Activated effector memory CD4-positive, alpha-beta T cell treated with anti-CD3 and anti-CD28 coated beads, Interleukin-2, amount 50 U/mL, for 16 hours (primary cell): ENCODE measurements at places on chromosomes 2 and 18.

- DNase-seq, result peak; percentile 93
Measured at GRCh38 chr2:26503231-26503880, 25.4 kb upstream of the OTOF start.

- DNase-seq, result no peak
Measured at GRCh38 chr2:57407772-57408201, 638.8 kb upstream of the VRK2 start.

DNA sequence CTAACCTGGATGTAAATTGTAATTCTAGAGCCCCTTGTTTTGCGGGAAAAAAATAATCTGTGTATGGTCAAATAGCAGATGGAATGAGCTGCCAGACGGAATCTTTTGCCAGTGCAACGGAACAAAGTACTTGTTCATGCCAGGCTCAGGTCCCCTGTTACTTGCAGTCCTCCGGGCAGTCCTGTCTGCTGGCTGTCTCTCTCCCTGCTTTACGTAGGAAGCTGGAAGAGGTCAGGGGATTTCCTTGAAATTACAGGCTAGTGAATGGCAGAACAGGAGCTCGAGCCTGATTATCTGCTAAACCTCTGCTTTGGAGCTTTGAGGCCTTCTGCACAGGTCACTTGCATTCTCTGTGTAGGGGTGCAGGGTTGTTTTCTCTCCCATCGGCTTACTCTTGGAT lies 54.8 kb downstream of the LRRFIP1 start:
- no peak for DNase-seq

GRCh38 chr2:113200736-113201490 lies 27.1 kb downstream of the PSD4 start:
- DNase-seq, result peak; percentile 24

DNA sequence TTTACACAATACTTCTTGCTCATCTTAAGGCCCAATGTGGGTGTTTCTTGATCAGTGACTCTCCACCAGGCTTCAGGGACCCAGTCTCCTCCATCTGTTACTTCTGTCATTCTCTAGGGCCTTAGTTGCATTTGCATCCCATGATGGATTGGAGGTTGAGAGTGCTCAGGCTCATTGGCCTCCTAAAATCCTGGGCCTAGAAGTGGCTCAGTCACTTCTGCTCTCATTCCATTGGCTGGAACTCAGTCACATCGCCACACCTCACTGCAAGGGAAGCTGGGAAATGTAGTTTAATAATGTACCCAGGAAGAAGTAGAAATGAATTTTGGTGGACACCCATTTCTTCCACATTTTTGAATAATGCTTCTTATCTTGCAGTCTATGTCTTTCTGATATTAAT lies 223.5 kb downstream of the HRH4 start:
- DNase-seq, result no peak

DNA sequence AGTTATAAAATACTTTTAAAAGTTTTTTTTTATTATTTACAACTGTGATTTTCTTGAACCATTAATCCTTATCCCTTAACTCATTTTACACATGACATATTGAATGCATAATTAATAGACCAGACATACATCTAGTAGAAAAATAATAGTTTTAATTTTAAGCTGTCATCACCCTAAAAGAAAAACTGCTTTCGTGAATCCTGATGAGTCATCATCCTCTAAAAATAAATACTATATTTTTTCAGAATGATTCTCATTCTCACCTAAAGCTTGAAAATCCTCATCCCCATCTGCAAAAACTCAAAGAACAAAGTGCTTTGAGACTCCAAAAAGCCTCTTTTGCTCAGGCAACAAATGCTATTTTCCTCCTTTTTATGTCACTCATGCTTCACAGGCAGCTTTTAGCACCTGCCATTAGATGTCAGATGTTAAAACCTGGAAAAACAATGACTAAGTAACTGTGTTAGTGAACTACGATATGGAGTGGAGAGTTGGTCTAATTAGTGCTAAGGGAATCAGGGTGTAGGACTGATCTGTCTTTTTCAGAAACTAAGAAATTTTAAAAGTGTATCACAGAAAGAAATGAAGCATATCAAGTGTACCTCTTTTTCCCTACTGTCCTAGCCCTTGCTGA lies 297.6 kb downstream of the TMX3 start:
- no peak for DNase-seq

DNA sequence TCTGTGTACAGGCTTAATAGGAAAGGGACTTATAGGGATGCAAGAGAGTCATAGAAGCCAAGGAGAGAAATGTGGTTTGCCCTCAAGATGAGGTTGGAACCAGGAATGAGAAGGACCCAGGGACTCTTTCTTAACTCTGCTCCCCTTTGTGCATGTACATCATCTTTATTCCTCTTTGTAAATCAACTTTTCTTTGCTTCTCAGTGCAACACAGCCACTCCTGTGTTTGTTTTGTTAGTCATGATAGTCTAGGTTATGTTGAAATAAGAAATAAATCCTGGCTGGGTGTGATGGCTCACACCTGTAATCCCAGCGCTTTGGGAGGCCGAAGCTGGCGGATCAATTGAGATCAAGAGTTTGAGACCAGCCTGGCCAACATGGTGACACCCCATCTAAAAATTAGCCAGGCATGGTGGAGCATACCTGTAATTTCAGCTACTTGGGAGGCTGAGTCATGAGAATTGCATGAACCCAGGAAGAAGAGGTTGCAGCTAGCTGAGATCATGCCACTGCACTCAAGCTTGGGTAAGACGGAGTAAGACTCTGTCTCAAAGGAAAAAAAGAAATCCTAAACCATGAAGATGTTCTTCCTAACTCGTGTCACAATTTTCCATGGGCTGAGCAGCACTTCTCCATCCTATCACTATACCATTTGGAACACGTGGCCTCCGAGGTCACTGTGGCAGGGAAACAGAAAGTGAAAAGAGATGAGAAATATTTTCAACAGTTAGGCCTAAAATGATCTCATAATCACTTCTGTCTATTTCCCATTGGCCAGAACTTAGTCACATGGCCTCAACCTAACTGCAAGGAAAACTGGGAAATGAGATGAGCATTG lies 73.0 kb upstream of the TMEM17 start:
- DNase-seq, result no peak

GRCh38 chr2:78718024-78718423 lies 307.5 kb upstream of the REG3G start:
- no peak for DNase-seq

DNA sequence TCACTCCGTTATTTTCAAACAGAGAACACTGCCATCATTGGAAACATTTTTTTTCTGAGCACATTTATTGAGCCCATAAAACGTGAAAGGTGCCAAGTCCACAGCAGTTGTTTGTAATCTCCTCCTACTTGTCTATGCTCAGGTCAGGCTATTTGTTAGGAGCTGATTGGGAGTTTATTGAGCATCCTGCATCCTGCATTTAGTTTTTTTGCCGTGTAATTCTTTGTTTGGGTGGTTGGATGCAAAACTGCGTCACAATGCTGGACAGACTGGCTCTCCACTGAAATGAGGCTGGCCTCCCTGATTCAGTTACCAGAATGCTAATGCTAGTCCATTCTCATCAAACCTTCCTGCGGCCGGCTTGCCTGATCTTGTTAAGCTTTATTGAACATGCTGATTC lies 71.4 kb downstream of the RAPGEF4 start:
- DNase-seq, result no peak

GRCh38 chr2:198710562-198710961 lies 747.2 kb downstream of the SATB2 start:
- DNase-seq, result no peak

GRCh38 chr18:2657788-2658458 lies 2.4 kb downstream of the SMCHD1 start:
- DNase-seq, result no peak

GRCh38 chr2:113113807-113114206 lies 13.6 kb upstream of the IL1RN start:
- DNase-seq, result no peak

- DNase-seq, result no peak
Measured at GRCh38 chr2:231632559-231633142, 40.0 kb downstream of the TEX44 start.

- no peak for DNase-seq
Measured at GRCh38 chr2:156005531-156005930, 327.0 kb downstream of the NR4A2 start.

GRCh38 chr2:100921685-100922161 lies 80.4 kb upstream of the RPL31 start:
- DNase-seq, result no peak

- no peak for DNase-seq
Measured at GRCh38 chr2:97851172-97851571, 137.8 kb downstream of the ZAP70 start.

DNA sequence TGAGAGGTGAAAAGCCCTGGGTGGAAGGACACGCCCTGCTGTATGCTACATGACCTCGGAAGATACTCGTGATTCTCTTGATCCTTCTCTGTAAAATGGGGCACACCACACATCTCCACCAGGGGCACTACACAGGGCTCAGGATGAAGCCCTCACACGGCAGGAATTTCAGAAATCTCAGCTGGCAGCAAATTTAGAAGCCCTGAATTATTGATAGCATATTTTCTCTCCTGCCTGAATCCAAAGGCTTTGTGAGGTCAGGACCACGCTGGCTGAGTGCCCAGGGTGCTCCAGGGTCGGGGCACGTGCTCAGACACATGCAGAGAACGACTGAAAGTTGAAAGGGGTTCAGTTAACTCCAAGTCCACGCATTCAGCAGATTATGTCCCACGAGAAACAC lies 42.1 kb upstream of the GALR1 start:
- DNase-seq, result peak; percentile 84

GRCh38 chr2:236785611-236786057 lies 216.0 kb downstream of the ACKR3 start:
- no peak for DNase-seq

- DNase-seq, result no peak
Measured at GRCh38 chr2:237482485-237482884, 4.6 kb upstream of the MLPH start.

DNA sequence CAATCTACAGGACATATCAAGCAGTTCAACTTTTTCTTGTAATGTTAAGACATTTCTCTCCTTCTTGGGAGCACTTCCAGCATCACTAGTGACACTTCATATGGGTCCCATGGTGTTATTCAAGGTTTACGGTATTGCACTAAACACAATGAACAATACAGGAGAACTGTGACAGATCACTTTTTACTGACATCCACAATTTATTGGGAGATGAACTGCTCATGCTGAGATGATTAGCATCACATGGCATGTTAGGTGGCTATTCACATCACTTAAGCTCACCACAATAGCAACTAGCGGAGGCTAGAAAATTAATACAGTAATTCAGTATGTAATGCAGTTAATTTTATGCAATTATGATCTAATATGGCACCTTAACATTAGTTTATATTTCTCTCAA lies 264.4 kb downstream of the ERBB4 start:
- no peak for DNase-seq

DNA sequence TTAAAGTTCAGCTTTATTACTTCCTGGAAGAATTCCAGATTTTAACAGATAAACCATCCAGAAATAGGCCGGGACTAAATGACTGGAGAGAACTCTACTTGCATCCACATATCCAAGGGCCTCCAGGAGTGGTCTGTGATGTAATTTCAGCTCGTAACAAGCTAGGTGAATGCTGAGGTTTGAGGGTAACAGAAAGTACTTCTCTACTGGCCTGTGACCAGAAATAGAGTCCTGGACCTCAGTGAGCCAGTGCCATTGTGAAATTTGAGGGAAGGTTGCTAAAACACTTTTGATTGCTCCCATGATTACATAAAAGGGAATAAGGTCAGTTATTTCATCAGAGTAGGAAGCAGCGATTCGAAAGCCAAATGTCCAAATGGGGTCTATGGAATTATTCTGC lies 158.1 kb downstream of the DOCK10 start:
- DNase-seq, result no peak

- peak; percentile 38 for DNase-seq
Measured at GRCh38 chr2:8547284-8548064, 134.4 kb upstream of the ID2 start.

- DNase-seq, result no peak
Measured at GRCh38 chr2:51881673-51882072, 849.7 kb upstream of the NRXN1 start.

DNA sequence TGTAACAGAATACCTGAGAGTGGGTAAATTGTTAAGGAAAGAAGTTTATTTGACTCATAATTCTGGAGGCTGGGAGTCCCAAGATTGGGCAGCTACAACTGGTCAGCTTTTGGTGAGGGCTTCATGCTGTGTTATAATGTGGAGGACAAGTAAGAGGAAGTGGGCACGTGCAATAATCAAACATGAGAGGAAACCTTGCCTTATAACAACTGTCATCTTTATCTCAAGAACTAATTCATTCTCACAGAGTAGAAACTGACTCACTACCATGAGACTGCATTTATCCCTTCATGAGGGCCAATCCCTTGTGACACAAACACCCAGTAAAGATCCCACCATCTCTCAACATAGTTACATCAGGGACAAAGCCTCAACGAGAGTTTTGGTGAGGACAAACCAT lies 318.1 kb upstream of the NT5C1B start:
- DNase-seq, result no peak

- DNase-seq, result no peak
Measured at GRCh38 chr18:28494151-28494550, 317.2 kb upstream of the CDH2 start.

- DNase-seq, result peak; percentile 88
Measured at GRCh38 chr2:43136876-43137275, 89.5 kb downstream of the ZFP36L2 start.

DNA sequence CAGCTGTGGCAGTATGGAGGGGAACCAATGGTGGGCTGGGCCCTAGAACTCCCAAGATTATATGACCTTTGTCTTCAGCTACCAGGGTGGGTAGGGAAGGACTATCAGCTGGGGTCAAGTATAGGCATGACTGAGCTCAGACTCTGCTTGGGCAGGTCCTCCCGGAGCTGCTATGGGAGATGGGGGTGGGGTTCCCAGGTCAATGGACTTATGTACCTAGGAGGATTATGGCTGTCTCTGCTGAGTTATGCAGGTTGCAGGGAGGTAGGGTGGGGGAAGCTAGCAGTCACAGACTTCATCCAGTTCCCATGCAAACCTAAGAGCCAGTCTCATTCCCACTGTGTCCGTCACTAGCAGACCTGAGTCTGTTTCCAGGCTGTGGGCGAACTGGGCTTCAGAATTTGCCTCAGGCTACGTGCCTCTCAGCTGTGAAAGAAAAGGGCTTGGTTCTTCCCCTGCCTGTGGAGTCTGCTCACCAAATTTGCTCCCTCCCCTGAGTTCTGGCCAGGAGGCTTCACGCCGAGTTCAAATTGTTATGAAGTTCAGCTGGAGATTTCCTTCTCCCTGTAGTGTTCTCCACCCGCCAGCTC lies 985.8 kb upstream of the NRXN1 start:
- DNase-seq, result no peak

DNA sequence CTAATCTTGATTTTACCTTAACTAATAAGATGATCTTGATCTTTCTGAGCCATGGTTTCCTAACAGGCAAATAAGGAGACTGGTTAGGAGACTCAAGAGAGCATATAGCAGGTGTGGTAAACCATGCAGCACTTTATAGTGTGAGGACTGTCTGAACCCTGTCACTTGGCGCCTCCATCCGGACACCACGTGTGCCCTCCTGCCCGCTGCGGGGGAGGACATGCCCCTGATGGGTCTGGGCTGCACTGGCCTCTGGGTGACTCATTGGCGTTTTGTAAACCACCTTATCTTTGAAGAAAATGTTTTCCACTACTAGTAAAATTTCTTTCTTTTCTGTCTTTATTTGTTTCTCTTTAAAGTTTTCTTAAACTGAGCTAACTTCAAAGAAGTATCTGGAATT lies 131.1 kb downstream of the FMNL2 start:
- DNase-seq, result no peak
